ENCODE measurements at places on chromosomes 1 and 21. TPM values are rescaled to one million over a fixed set of nuclear protein-coding genes. Genes with fewer than 3 reads are reported as not detected.

GRCh38 chr1:32702599-32703478 is at the start of gene SYNC:
Gene SYNC, minus strand, starts transcription at chr1:32702770. Its CDS starts 110 bp downstream, at chr1:32702660.
- peak; percentile 70 for DNase-seq

GRCh38 chr1:167328306-167328815 is 107.7 kb downstream of the POU2F1 start:
- DNase-seq = no peak

The SELE gene
- not detected for total RNA-seq

The S100A13 gene
- total RNA-seq = 277 TPM

The MAP3K21 gene
- under 0.01 TPM for total RNA-seq

The RHD gene
- not detected for total RNA-seq

Data from LHCN-M2 (cell line).